ENCODE measurements at places on chromosomes 4 and X.
A peak's percentile ranks its signal among the peaks of the same experiment; 100 is the strongest.

- DNase-seq: no peak
Measured at GRCh38 chr4:84378983-84379382, 120.1 kb downstream of the NKX6-1 start.

- no peak for DNase-seq
Measured at GRCh38 chrX:70141373-70141772, 8.1 kb downstream of the IGBP1 start.

- no peak for DNase-seq
Measured at GRCh38 chr4:103915224-103915869, 195.6 kb upstream of the TACR3 start.

- no peak for DNase-seq
Measured at GRCh38 chrX:11296051-11296450, 2.8 kb downstream of the AMELX start.

DNA sequence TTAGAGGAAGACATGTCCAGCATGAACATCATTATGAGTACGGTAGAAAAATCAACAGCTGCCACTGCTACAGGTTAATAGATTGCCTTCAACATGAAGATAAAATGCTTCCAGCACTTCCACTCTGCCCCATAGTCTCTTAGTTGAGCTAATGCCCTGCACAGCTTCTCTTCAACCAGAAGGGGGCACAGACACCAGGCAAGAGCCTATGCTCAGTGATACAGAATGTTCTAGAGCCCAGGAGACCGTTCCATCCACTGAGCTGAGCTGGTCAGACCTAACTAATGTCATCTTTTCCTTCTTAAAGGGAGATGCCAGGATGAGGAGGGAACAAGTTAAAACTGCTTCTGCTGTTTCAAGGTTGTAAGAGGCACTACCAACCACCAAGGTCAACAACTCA, 42.2 kb downstream of the SMIM10L2A start:
- no peak for DNase-seq

- no peak for DNase-seq
Measured at GRCh38 chrX:40368611-40369061, 212.1 kb upstream of the ATP6AP2 start.

DNA sequence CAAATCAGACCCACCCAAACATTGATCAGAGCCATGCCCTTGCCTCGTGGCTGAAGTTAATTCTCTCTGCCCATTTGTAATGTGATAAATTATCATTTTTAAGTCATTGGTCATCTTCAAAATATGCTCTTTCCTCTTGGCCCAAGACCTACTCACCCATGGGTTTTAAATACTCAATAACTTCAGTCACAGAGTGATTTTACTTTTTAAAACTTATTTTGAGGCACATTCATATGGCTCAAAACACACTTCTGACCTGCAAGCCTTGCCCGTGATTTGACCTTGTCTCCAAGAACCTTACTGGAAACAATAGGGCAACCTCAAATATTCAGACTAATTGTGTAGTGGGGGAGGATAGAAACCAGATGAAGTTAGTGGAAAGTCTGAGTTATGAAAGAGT, 176.2 kb upstream of the LNX1 start:
- no peak for DNase-seq

GRCh38 chrX:54529151-54529550, 868 bp upstream of the GNL3L start:
- no peak for DNase-seq

GRCh38 chr4:5711479-5712184, 631 bp downstream of the EVC start:
- peak; percentile 60 for DNase-seq

- DNase-seq: no peak
Measured at GRCh38 chr4:87620491-87620890, 12.2 kb downstream of the DSPP start.

GRCh38 chr4:182749667-182750167, 167.5 kb downstream of the DCTD start:
- no peak for DNase-seq

DNA sequence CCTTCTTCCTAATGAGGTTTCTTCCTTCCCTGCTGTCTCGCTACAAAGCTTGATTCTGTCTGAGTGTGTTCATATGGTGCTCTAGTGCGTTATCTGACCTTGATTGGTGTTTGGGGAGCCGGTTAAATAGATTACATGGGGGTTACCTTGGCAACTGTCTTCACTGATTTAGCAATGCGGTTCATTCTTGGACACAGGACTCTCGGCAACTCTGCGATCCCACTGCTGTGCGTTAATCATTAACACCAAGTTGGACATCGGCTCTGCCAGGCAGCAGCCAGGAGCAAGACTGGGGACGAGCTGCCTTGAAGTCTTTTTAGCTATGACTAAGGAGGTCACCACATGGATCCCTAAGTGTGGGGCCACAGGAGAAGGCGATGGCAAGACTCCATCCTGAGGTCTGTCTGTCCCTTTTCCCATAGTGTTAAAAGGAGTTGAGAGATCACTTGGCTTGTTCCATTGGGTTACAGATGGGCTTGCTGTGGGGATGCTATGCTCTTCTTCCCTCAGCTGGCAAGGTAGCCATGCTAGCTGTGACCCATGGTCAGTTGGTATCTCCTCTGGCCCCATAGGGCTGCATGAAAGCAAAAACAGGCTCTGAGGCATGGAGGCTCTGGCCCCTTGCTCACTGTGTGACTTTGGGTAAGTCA, 93.4 kb upstream of the MAMLD1 start:
- DNase-seq: peak; percentile 80

DNA sequence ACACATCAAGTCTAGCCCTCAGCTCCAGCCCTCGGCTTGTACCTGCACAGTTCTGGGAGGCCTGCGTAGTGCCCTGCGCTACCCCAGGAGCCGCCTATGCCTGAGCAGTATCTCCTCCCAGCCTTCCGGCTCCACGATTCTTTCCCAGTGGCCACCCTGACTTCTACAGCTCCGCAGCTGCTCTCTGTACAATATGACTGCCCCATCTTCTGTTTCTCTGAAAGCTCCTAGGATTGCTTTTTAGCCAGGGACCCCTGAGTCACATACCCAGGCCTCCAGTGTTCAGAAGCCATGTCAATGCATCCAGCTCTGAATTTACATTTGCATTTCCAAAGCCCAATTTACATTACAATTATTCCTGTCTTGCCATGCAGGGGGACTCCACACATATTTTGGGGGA, 135.5 kb downstream of the PJA1 start:
- DNase-seq: no peak

DNA sequence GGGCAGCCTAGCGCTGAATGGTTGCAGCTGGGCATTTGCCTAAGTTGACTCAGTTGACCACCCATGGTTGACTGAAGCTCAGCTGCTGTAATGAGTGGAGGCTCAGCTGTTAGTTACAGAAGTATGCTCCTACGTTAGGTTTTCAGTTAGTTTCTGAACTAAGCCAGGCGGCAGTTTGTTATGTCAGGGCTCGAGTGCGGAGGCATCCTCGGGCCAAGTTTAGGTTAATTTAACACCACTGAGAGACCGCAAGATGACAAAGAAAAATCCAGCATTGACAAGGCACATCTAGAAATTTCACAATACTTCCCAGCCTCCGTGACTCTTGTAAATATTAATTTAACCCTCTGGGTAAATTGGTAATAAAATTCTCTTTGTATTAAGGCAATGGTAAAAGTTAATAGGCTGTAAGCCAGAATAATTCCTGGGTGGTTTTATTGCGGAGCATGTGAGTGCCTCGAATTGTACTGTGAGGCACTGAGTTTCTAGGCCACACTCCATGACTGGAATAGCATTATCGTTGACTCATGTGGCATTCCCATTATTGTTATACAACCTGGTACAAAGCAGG, 33.1 kb upstream of the CDKN2AIP start:
- DNase-seq: peak; percentile 89

GRCh38 chr4:165592386-165592785, 213.6 kb downstream of the CPE start:
- no peak for DNase-seq

DNA sequence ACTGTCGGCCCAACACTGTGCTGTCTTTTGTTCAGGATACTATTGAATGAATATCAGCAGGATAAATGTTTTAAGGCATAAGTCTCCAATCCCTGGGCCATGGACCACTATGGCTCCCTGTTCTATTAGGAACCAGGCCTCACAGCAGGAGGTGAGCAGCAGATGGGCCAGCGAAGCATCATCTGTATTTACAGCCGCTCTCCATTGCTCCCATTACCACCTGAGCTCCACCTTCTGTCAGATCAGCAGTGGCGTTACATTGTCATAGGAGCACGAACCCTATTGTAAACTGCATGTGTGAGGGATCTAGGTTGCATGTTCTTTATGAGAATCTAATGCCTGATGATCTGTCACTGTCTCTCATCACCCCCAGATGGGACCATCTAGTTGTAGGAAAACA, 3.7 kb upstream of the APLN start:
- DNase-seq: no peak

DNA sequence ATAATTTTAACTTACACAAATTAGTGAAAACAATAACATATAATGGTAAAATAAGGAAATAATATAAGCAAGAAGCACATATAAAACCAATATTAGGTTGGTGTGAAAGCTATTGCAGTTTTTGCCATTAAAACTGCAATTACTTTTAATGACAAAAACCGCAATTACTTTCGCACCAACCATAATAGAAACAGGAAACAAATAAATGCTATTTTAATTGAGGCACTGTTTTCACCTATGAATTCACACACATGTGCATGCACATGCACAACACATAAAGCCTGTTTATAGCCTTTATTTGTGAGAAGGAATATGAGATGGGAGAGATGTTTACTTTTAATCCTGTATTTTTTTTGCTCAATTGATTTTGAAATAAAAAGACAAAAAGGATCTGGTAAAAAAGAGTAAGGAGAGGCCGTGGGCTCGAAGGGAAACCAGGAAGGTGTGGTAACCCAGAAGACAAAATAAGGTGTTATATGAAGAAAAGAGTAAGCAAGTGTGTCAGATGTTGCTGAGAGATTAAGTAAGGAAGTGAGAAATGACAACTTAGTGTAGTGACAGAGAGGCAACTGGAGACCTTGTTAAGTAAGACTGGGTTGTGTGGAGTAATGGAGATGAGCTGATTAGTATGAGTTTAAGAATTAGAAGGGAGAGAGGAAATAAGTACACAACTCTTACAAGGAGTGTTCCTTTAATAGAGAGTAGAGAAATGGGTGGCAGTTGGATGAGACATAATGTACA, 69.0 kb downstream of the KLHL13 start:
- DNase-seq: no peak

GRCh38 chr4:40924096-40924792, 174.5 kb downstream of the NSUN7 start:
- peak; percentile 28 for DNase-seq

GRCh38 chr4:94469221-94469784, 17.6 kb downstream of the PDLIM5 start:
- DNase-seq: no peak

DNA sequence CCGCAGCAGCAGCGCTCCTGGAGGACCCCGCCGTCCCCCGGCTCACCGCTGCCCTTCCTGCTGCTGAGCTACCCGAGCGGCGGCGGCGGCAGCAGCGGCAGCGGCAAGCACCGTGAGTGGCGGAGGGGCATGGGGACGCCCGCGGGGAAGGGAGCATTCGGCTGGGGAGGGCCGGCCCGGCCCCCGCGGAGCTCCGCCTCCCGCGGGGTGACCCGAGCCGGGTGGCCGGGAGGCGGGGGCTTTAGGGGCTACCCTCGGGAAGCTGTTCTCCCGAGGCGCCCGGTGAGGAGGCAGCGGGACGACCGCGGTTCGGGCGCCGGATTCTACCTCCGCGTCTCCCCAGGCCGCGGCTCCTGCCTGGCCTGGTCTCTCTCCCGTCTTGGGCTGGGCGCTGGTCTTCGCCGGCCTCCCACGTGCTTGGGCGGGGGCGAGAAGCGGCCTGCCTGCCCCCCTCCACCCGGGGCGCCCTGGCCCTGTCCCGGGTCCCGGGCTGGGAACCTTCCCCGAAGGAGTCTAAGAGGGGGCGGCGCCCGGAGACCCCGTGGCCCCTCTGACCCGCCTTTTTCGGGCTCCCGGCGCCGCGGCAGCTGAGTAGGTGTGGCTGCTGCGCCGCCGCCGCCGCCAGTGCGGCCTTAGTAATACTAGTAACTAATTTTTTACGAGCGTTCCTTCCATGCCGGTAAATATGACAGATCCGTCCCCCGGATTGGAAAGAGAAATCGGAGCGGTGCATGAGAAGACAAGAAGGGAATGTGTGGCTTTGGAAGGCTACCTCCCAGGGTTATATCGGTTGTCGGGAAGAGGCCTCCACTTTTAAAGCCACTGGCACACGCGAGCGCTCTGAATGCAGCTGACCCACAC, 16.4 kb upstream of the RUFY3 start:
- DNase-seq: peak; percentile 49

DNA sequence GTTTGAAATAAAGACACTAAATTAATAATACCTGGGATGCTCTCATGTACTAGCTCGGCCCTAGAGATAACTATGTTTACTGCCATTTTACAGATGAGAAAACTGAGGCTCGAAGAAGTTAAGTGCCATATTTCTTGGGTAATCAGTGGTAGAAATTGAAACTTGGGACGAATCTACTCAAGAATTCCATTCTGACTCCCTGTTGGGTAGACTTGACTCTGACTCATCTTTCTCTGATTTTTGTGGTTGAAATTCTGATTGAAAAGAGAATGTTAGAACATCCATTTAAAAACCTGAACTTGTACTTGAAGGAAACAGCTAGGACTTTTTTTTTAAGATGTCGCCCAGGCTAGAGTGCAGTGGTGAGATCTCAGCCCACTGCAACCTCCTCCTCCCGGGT, 50.1 kb upstream of the NSUN7 start:
- peak; percentile 68 for DNase-seq

DNA sequence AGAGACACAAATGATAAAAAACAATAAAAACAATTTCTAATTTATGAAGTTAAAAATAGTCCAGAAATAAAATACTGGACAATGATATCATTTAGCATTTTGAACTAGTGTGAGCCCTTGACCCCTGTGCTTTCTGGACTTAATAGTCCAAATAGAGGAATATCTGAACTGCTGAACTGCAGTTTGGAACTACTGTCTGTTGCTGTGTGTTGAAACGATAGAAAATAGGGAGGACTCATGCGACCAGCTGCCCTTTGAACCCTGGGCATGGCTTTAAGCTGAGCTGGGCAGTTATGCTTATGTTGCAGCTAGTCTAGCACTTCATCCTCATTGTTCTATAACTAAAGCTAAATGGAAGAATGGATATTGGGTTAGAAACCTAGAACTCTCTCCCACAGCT, 99.5 kb downstream of the FMR1NB start:
- DNase-seq: no peak

- DNase-seq: no peak
Measured at GRCh38 chr4:111986095-111986494, 159.2 kb upstream of the FAM241A start.

- no peak for DNase-seq
Measured at GRCh38 chrX:141811438-141811837, 26.7 kb upstream of the MAGEC3 start.

DNA sequence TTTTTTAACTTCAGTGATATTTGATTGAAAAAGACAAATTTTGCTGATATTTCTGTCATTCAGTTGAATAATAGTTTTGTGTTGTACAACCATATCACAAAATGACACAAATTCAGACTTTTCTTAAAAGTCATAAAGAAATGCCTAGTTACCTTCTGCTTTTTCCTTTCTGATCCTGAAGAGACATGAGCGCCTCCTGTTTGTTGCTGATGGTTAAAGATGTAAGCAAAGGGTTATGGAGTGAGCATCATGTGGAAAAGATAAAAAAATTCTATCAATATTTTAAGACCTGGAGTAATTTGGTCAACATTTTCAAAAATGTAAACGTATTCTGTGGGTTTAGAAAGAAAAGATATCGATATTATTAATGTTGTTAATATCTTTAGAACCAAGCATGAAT, 669.9 kb upstream of the NR3C2 start:
- DNase-seq: no peak

Data from RCC 7860 (cell line).